ENCODE measurements at places on chromosomes 3 and 15.

DNA sequence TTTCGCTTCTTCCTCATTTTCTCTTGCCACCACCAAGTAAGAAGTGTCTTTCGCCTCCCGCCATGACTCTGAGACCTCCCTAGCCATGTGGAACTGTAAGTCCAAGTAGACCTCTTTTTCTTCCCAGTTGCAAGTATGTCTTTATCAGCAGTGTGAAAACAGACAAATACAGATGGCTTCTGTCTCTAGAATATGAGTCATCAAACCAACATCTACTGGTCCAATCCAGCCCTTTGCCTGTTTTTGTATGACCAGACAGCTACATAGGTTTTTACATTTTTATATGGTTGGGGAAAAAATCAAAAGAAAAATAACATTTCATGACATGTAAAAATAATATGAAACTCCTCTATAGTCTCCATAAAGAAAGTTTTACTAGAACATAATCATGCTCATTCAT is 118.7 kb upstream of the PTPRG start:
- DNase-seq, result no peak

DNA sequence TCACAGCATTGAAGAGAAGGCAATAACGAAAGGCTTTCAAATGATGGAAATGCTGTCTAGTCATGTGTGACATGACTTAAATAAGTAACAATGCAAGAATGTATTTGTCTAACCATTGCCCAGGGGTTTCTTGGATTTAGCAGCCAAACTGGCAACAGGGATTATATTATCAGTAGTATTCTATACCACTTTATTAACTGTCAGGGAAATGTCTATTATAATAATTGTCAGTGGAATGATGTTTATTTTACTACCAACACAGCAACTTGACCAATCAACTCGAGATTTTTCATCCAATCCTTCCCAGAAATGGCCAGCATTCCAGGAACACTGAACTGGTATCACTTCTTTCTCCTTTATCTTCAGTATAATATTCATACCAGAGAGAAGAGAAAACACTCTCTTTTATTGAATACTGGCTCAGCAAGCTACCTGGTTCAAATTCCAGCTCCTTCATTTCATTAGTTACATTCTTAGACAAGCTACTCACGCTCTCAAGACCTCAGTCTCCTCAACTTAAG is 66.2 kb downstream of the FOXP1 start:
- no peak for DNase-seq

DNA sequence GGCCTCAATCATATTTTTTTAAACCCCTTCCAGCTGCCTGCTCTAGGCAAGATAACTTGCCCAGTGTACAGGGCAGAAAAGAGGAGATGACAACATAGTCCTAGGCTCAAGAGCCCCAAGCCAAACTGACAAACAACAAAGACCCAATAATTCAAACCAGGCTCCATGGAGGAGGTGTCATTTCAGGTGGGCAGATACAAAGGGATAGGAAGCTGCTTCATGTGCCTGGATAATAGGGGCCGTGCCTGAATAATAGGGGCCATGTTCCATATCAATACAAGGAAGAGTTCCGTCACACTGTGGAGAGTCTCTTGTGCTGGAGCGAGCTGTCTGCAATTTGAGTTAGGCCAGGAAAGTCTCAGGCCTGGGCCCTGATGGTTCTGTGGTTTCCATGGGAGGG is 35.4 kb upstream of the TRIM71 start:
- no peak for DNase-seq

DNA sequence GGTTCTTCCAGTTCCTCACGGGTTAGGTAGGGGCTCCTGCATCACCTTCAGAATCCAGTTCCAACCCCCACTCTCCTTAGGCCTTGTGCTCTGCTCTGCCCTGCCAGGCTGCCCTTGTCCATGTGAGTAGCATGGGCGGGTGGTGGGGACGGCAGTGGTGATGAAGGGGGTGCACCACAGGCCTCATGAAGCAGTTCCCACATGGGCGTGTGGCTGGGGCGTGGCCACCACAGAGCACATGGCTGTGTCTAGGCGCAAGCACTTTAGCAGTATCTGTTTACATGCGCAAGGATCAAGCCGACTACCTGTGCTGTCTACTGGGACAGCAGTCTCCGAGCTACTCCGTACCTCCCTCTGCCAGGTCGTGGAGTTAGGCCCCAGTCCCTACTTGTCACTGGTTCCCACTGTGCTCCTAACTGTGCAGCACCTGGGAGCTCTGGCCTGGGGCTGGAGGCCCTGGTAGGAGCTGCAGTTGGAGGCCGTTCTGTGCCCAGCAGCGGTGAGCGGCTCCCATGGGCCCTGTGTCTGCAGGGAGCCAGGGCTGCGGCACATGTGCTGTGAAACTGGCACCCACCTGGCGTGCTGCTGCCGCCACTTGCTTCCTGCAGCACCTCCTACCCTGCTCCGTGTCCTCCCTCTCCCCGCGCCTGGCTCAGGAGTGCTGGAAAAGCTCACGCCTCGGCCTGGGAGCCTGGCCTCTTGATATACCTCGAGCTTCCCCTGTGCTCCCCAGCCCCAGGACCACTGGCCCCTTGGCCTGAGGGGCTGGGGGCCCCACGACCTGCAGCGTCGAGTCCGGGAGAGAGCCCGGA is 53.5 kb downstream of the PLXNA1 start:
- no peak for DNase-seq

DNA sequence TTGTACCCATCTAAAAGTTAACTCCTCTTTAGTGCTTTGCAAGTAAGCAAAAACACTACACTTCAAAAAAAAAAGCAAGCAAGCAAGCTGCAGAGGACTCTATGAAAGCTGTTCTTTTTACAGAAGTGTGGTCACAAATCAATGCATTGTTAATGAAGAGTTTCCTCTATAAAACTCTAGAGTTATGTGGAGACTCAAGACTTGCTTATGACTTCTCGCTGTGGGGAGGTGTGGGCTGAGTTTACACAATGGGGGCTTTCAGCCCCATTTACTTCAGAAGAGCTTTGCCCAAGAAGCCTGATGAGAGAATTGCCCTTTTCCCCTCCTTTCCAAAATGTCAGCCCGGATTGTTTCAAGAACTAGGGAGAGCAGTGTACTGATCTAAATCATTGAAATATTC is 144.4 kb downstream of the IGSF11 start:
- DNase-seq, result no peak

All from NCI-H1092 treated with DMSO at 0.1 percent for 48 hours (cell line).